ENCODE measurements at places on chromosomes 12 and 14.

GRCh38 chr12:116540622-116541152 is 18.5 kb upstream of the MAP1LC3B2 start:
- DNase-seq, result no peak

DNA sequence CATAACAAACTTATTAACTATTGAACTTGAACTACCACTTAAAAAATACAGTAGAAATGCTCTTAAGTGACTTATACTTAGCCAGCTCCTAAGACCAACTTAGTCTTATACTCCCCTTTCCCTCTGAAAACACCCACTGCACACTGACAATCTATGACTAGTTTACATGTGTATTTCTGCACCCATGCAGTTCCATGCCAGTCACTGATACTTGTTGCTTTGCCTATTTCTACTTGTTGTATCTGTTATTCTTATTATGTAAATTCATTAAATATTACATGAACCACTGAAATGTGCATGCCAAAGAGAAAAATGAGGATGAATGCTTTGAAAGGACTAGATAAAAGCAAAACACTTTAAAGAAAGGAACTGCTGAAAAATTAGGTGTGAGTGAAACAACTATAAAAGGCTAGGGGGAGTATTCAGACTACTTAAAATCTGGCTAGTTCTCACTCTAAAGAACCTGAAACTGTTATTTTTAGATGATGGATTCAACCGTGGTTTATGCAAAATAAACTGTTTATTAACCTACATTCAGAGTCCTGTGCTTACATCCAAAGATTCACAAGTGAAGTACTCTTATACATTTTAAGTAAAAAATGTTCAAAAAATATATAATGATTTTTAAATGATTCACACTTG is 74.7 kb downstream of the RPS6KA5 start:
- DNase-seq, result no peak

- no peak for DNase-seq
These were observed 138.2 kb downstream of the MON2 start for GRCh38 chr12:62604871-62605270.

DNA sequence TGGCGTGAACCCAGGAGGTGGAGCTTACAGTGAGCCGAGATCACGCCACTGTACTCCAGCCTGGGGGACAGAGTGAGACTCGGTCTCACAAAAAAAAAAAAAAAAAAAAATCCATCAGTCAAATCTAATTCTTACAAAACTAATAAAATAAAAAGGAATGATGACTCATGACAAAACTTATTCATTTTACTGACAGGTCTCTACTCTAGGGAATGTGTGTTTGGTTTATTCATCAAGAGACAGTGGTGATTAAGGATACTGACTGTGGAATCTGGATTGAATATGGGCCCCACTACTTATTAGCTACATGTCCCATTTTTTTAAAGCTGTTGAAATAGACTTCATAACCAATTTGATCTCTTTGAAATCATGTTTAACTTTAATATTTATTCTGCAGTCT is 29.3 kb upstream of the GAS2L3 start:
- no peak for DNase-seq

GRCh38 chr12:130184404-130185090 is 22.3 kb downstream of the FZD10 start:
- no peak for DNase-seq

DNA sequence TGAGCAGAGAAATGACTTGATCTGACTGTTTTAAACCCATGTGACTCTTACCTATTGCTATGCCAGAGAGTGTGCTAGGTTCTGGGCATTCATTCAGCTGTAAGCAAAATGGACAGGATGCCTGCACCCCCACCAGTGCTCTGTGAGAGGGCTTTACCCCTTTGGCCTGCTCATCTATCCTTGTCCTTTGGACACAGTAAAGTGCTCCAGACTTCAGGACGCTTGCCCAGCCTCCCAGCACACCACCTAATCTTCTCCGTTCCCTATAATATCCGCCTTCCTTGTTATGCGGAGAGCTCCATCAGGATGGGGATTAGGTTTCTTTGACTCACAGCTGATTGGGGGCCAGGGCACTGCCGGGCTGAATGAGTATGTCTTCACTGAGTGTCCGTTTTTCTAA is 4.4 kb upstream of the ZNF839 start:
- no peak for DNase-seq

DNA sequence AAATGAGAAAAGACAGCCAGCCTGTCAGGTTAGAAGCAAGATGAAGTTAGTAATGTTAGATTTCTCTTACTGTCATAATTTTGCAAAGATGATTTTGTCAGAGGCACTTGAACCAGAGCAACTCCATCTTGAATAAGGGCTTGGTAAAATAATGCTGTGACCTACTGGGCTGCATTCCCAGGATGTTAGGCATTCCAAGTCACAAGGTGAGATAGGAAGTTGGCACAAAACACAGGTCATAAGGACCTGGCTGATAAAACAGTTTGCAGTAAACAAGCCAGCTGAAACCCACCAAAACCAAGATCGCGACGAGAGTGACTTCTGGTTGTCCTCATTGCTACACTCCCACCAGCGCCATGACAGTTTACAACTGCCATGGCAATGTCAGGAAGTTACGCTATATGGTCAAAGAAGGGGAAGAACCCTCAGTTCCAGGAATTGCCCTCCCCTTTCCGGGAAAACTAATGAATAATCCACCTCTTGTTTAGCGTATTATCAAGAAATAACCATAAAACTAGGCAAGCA is 1313.5 kb upstream of the TMEM132C start:
- DNase-seq, result no peak
